Esophagus muscularis mucosa (tissue), 4 donors: ENCODE measurements at places on chromosomes 4 and X. TPM values are rescaled to one million over a fixed set of nuclear protein-coding genes. Genes with fewer than 3 reads are reported as not detected.

DNA sequence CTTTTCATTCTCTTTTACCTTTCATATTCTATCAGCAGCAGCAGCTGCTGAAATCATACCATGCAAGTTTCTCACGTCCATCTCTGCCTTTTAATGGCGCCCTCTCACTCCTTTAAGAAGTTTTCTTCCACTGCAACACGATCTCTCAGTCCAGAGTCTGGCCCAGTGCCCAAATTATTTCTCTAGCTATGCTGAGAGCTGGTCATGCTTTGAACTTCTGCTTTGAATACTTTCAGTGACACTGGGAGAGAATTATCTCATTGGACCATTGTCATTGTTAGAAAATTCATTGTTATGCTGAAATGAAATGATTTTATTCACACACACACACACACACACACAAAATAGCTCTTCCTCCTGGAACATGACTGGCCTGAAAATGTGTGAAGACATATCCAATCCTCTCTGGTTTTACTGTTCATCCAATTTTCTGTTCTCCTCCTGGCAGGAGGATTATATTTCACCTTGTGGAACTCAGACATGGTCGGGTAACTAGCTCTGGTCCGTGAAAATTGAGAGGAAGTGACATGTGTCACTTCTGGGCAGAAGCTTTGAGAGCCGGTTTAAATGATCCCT is 1.3 kb upstream of the PDHA1 start:
- peak overlapping the region; percentile 94 for H3K27ac ChIP-seq
- no peak for DNase-seq
- H3K4me1 ChIP-seq = peaks cover 6% of the 10 kb centered on the region
- H3K27me3 ChIP-seq = no peaks in the 10 kb centered on the region
- H3K36me3 ChIP-seq = no peaks in the 10 kb centered on the region

- H3K27ac ChIP-seq = no peak overlapping the region
- no peaks in the 10 kb centered on the region for H3K27me3 ChIP-seq
- no peak overlapping the region for H3K4me3 ChIP-seq
- DNase-seq = no peak
- peaks cover 16% of the 10 kb centered on the region for H3K4me1 ChIP-seq
These were observed 47.0 kb downstream of the SPRY1 start for GRCh38 chr4:123443401-123444289.

GRCh38 chrX:118225711-118226428 is 109.3 kb upstream of the KLHL13 start:
- no peaks in the 10 kb centered on the region for H3K36me3 ChIP-seq
- DNase-seq = no peak
- H3K27me3 ChIP-seq = no peaks in the 10 kb centered on the region
- H3K4me1 ChIP-seq = no peaks in the 10 kb centered on the region
- H3K4me3 ChIP-seq = no peak overlapping the region

GRCh38 chrX:40446921-40447320 is 133.8 kb upstream of the ATP6AP2 start:
- H3K4me1 ChIP-seq = peaks cover 18% of the 10 kb centered on the region
- no peak for DNase-seq
- no peak overlapping the region for H3K4me3 ChIP-seq
- no peaks in the 10 kb centered on the region for H3K27me3 ChIP-seq

DNA sequence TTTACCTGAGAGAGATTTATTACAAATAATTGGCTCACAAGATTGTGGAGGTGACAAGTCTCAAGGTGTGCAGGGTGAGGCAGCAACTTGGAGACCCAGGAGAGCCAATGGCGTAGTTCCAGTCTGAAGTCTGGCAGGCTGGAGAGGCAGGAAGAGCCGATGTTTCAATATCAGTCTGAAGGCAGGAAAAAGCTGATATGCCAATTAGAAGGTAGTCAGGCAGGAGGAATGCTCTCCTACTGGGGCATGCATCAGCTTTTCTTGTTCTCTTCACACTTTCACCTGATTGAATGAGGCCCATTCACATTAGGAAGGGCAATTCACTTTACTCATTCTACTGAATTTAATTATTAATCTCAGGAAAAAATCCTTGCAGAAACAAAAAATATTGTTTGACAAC is 1351.7 kb upstream of the ADGRL3 start:
- DNase-seq = no peak
- H3K27ac ChIP-seq = no peak overlapping the region
- H3K27me3 ChIP-seq = no peaks in the 10 kb centered on the region
- H3K4me3 ChIP-seq = no peak overlapping the region
- no peaks in the 10 kb centered on the region for H3K4me1 ChIP-seq

DNA sequence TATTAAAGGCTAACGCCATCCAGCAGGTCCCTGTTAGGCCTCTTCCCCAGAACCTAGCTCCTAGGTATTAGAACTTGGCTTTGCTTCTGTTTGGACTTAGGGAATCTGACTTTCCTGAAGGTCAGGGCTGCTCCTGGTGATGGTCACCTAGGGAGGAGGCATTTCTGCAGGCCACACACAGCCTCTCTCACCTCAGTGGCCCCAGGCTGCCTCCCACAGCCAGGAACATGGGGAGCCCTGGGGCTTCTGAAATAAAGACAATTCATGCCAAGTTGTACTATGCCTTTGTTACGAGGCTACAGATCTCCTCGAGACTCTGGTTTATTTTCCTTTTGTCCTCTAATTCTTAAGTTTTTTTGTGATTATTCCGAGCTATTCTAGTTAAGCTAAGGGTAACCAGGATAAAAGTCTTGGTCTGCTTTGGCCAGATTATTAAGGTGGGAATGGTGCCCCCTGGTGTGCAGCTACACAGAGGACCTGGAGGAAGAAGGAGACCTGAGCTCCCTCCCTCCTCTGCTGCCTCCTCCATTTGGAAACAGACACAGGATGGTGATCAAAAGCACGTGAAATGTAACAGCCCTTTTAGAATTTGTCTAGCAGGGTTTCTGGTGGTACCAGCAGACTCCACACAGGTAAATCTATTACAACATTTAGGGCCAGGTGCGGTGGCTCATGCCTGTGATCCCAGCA is 131.0 kb downstream of the DCLK2 start:
- H3K4me3 ChIP-seq = no peak overlapping the region
- peaks cover 23% of the 10 kb centered on the region for H3K4me1 ChIP-seq
- H3K36me3 ChIP-seq = no peaks in the 10 kb centered on the region
- no peak overlapping the region for H3K27ac ChIP-seq
- DNase-seq = no peak

The GAGE12F gene
- total RNA-seq = not detected

The ATRX gene
- 71.1 TPM for total RNA-seq
